ENCODE measurements at places on chromosomes 16 and 17.
A peak's percentile ranks its signal among the peaks of the same experiment; 100 is the strongest.

GRCh38 chr17:47239967-47240651 is 13.5 kb upstream of the ITGB3 start:
- DNase-seq = no peak

DNA sequence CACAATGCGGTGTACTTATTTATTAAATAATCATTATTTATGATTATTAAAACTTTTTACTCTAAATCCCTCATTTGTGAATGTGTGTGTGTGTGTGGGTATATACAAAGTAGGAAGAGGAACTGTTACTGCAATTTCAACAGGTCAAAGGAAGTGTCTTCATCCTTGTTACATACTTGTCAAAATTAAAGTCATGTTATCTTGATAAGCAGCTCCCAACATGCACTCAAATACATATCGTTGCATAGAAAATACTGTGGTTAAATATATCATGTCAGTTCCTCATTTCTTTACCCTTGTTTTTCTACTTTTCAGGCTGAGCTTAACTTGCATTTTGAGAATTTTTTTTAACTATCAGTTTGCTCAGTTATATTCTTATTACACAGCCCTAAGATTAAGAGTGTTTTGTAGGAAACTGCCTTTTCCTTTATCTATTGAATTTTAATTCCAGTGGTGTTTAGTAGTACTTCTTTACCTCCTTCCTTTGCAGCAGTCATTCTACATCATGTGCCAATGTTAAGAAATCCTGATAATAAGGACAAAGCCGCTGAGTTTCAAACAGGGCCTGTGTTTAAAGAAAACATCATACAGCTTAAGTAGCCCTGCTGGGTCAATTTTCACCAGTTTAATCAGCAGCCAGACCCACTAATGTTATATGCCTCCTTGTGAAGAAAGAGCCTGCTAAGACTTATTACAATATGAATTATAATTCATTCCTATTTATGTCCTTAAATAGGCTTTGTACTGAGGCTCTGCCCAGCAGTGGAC is 7.2 kb downstream of the EFCAB5 start:
- no peak for DNase-seq

- no peak for DNase-seq
Measured at GRCh38 chr17:4504188-4504587, 5.5 kb downstream of the SPNS2 start.

- no peak for DNase-seq
Measured at GRCh38 chr17:50311483-50311882, 34.4 kb upstream of the XYLT2 start.

- DNase-seq = peak; percentile 73
Measured at GRCh38 chr16:71441348-71442050, 355 bp downstream of the TLE7 start.

Measured in activated CD8-positive, alpha-beta memory T cell treated with anti-CD3 and anti-CD28 coated beads, Interleukin-2, amount 50 U/mL, for 48 hours (primary cell).